ENCODE measurements at places on chromosomes 3 and 15. TPM values are rescaled to one million over a fixed set of nuclear protein-coding genes. Genes with fewer than 3 reads are reported as not detected.

- H3K4me1 ChIP-seq: peaks cover 18% of the 10 kb centered on the region
- DNase-seq: peak; percentile 63
- H3K4me3 ChIP-seq: peak overlapping the region; percentile 87
- no peaks in the 10 kb centered on the region for H3K27me3 ChIP-seq
Observed at GRCh38 chr3:128922804-128923459, 43.5 kb downstream of the ACAD9 start.

GRCh38 chr3:32157600-32158264 is 51.3 kb downstream of the GPD1L start:
- no peaks in the 10 kb centered on the region for H3K4me1 ChIP-seq
- H3K36me3 ChIP-seq: peaks cover 66% of the 10 kb centered on the region
- H3K27me3 ChIP-seq: no peaks in the 10 kb centered on the region
- no peak overlapping the region for H3K27ac ChIP-seq
- H3K4me3 ChIP-seq: no peak overlapping the region

DNA sequence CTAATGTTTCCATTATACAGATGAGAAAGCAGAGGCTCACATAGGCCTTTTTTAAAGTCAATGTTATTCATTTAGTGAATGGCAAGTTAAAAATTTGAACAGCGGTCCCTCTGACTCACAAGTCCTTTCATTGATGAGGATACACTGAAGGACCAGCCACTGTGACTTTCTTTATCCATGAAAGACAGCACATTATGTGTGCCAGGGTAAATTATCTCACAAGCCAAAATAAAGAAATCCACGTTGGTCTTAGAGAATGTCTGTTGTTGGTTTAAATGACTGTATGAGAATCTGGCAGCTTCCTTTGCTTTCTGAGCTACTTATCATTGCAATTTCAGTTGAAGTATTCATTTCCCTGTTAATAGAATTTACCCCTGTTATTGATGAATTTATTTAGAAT is 485.1 kb downstream of the TBL1XR1 start:
- no peaks in the 10 kb centered on the region for H3K4me1 ChIP-seq
- no peaks in the 10 kb centered on the region for H3K36me3 ChIP-seq
- no peak for DNase-seq
- no peak overlapping the region for H3K4me3 ChIP-seq

DNA sequence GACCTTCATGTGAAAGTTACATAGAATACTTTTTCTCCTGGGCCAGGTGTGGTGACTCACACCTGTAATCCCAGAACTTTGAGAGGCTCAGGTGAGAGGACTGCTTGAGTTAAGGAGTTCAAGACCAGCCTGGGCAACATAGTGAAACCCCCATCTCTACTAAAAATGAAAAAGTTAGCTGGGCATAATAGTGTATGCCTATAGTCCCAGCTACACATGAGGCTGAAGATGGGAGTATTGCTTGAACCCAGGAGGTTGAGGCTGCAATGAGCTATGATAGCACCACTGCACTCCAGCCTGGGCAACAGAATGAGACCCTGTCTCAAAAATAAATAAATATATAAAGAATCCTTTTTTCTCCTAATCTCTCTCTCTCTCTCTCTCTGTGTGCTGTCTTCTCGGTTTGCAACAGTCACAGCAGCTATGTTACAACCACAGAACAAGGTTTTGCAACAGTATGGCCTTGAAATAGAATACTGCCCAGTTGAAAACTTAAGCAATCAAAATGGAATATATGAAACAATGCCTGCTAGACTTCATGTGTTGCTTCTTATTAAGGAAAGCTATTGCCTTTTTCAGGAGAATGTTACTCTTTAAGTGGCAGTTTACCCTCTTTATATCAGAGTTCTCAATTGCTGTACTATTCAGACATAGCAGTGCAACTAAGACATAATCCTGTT is 12.3 kb upstream of the DENND4A start:
- no peaks in the 10 kb centered on the region for H3K36me3 ChIP-seq
- H3K4me3 ChIP-seq: peak overlapping the region; percentile 26
- no peak overlapping the region for H3K27ac ChIP-seq

- no peaks in the 10 kb centered on the region for H3K36me3 ChIP-seq
- H3K27ac ChIP-seq: no peak overlapping the region
- no peak overlapping the region for H3K4me3 ChIP-seq
- H3K4me1 ChIP-seq: no peaks in the 10 kb centered on the region
- DNase-seq: no peak
Observed at GRCh38 chr3:127790882-127791183, 31.5 kb downstream of the MGLL start.

The RASGRP1 gene
- 216 TPM for total RNA-seq

The NECTIN3 gene
- total RNA-seq: 3.1 TPM

The EXD1 gene
- not detected for total RNA-seq
